ENCODE measurements at places on chromosomes 2 and 18. TPM values are rescaled to one million over a fixed set of nuclear protein-coding genes. Genes with fewer than 3 reads are reported as not detected.

TMEM182 gene
- polyA plus RNA-seq: 18.2 TPM

HOXD4 gene
- polyA plus RNA-seq: not detected

ZNF142 gene
- polyA plus RNA-seq: 24.9 TPM

SCN3A gene
- polyA plus RNA-seq: 4.7 TPM

MYOM1 gene
- polyA plus RNA-seq: 0.85 TPM

CXCR1 gene
- polyA plus RNA-seq: not detected

AOX1 gene
- not detected for polyA plus RNA-seq

ITGA4 gene
- 129 TPM for polyA plus RNA-seq

MARCHF4 gene
- polyA plus RNA-seq: not detected

LDLRAD4 gene
- polyA plus RNA-seq: 13.4 TPM

ZNF519 gene
- polyA plus RNA-seq: 8.2 TPM

PPP4R1 gene
- polyA plus RNA-seq: 9.4 TPM

GPR55 gene
- polyA plus RNA-seq: 0.21 TPM

ABCG5 gene
- not detected for polyA plus RNA-seq

NMUR1 gene
- not detected for polyA plus RNA-seq

GPR45 gene
- polyA plus RNA-seq: not detected

ARHGAP15 gene
- 202 TPM for polyA plus RNA-seq

RNF152 gene
- not detected for polyA plus RNA-seq

UGT1A10 gene
- not detected for polyA plus RNA-seq

C2orf15 gene
- 1.6 TPM for polyA plus RNA-seq

MEP1B gene
- polyA plus RNA-seq: not detected

BIN1 gene
- 144 TPM for polyA plus RNA-seq

TXNDC2 gene
- polyA plus RNA-seq: 0.19 TPM

All from naive B cell (primary cell).